ENCODE measurements at places on chromosomes 11 and 22.

- DNase-seq, result no peak
Measured at GRCh38 chr11:65789230-65790103, 2.6 kb downstream of the OVOL1 start.

- DNase-seq, result no peak
Measured at GRCh38 chr11:117882311-117882905, 6.0 kb upstream of the FXYD6 start.

DNA sequence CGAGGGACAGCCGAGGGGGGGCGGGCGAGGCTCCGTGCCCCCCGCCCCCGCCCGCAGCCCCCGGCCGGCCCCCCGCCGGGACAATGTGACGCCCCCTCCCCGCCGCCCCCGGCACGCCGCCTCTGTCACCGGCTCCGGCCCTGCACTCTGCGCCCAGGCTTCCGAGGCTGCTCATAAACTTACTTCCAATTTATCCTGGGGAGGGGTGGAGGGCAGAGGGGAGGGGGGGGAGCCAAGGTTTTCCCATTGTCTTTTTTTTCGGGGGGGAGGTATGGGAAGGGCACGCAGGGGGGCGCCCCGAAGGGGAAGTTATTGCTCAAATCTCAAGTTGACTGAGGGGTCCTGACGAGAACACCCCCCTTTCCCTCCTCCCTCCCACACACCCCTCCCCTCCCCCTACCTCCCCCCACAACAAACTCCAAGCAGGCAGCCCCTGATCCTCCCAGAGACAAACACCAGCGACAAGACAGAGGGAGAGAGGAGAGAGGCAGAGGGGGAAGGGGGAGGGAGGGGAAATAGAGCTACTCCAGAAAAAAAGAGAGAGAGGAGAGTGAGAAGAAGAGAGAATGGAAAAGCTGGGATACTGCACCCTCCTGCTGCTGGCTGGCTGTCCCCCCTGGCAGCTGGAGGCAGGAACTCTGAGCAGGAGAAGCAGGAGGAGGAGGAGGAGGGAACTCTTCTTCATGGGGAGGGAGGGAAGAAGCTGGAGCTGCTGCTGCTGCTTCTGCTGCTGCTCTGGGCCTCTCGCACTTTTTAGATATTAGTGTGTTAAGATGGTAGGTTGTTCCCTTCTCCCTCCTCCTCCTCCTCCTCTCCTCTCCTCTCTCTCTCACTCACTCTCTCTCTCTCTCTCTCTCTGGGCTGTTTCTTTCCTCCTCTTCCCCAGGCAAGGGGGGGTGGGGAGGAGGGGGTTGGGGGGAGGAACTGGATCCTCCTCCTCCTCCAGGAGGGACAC is 631 bp downstream of the PHF21A start:
- DNase-seq, result no peak

GRCh38 chr22:41862530-41863266 is 29.8 kb downstream of the SREBF2 start:
- no peak for DNase-seq

DNA sequence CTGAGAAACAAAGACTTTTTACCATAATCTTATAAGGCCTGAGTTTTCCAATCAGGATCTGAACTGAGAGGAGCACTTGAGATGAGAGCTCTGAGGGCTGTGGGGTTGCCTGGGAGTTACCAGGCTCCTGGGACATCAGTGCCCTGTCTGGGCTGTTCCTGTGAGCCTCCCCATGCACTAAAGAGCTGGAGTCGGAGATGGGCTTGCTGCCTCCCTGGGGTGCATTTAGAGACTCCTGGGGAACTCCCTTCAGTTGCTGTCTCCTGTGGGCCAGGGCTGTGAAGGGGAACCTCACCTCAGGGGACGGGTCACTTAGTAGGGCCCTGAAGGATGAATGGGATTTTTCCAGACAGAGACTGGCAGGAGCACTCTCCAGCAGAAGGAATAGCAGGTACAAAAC is 33.3 kb downstream of the KCNC1 start:
- DNase-seq, result no peak

DNA sequence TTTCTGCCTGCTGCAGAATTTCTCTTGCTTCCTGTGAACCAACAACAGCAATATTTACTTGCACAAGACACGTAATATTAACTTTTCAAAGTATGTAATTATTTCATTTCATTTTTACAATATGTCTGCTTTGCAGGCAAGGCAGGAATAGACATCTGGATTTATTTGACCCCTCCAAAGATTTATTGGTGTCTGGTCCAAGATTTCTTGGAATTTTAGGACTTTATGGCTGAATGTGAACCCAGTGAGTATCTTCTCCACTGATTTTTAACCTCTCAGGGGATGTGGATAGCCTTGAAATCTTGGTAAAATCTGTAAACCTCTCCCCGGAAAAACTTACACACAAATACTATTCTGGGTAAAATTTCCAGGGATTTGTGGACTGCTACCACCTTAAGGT is 61.5 kb downstream of the PKNOX2 start:
- no peak for DNase-seq

GRCh38 chr22:28560046-28560742 is 119.4 kb downstream of the TTC28 start:
- DNase-seq, result no peak

- DNase-seq, result no peak
Measured at GRCh38 chr11:78651923-78652842, 77.5 kb upstream of the NARS2 start.

- no peak for DNase-seq
Measured at GRCh38 chr22:39839917-39840510, 53.5 kb downstream of the ENTHD1 start.

DNA sequence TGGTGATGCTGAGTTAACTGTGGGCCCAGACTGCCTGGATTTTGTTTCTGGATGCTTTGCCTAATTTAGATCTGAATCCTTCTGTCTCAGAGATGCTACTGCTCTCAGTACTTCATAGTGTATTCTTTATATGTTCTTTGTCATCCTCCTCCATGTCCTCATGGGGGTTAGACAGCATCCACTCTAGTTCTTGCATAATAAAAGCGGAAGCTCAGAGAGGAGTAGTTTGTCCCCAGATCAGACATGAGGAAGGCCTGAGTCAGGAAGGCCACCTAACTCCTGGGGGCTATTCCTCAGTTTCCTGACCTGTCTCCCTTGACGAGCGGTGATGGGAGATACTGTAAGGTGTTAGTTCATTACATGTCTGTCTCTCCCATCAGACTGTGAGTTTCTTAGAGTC is 90.2 kb downstream of the SCN3B start:
- DNase-seq, result no peak

GRCh38 chr11:71240061-71240690 is 12.2 kb downstream of the SHANK2 start:
- DNase-seq, result no peak

DNA sequence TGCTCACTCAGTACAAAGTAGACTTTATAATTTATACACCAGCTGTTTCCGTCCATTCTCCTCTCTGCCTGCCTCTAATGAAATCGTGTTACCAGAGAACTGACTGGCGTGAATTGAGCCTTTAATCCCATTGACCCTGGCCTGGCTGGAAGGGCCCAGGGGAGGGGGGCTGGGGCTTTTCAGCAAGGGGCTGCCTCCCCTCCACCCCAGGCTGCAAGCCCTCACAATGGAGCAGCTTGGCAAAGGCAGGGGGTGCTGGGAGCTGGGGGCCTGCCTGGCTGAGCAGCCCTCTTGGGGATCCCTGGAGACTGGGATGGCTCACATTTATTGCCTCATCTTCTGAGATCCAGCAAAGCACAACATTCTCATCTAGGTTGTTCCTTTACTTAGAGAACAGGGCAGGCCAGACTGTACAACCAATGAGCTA is 25.8 kb upstream of the LMO1 start:
- no peak for DNase-seq

DNA sequence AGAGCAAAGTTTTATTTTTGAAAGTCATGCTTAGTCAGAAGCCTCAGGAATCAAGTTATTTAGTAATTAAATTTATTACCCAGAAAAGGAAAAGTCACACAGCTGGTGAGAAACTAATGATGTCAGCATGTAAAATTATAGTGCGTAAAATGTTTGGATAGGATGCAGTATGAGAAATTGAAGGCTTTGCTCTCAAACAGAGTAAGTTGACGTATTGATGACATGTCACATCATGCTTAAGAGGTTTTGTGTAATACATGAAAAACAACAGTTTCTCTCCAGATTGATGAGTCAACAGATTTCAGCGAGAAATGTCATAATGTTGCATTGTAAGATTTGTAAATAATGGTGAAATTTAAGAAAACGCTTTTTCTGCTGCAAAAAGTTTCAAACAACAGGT is 769.8 kb downstream of the METTL15 start:
- no peak for DNase-seq

- no peak for DNase-seq
Measured at GRCh38 chr11:45692808-45693453, 27.5 kb upstream of the CHST1 start.

- DNase-seq, result no peak
Measured at GRCh38 chr22:19105867-19106802, 16.1 kb downstream of the DGCR2 start.

DNA sequence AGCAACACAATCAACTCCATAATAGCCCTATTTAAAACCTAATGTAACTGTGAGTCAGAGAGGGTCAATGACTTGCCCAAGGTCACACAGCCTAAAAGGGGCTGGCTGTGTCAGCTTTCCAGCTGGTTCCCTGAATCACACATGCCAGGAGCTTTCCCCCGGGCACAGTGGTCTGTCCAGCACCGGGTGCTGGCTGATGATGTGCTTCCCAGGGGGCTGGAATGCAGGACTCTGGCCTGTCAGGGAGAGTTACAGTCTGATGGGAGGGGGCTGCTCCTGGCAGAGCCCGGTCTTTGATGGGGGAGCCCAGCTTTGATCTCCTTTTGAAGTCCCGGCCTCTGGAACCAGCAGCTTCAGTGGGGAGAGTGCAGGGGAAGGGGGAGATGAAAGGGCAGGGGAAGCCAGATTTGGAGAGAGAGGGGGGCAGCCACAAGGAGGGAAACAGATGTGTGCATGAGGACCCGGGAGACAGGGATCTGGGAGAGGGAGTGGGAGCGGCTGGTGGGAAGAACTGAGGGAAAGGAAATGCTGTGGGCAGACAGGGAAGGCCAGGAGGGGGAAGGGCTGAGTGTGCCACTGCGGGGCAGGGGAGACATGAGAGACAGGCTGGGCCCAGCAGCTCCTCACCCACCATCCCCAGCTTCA is 102.7 kb downstream of the NECTIN1 start:
- DNase-seq, result no peak

GRCh38 chr11:99739464-99740089 is 718.8 kb downstream of the CNTN5 start:
- DNase-seq, result no peak
